Esophagus muscularis mucosa (tissue), 4 donors: ENCODE measurements at places on chromosomes 16 and 17. TPM values are rescaled to one million over a fixed set of nuclear protein-coding genes. Genes with fewer than 3 reads are reported as not detected.

GRCh38 chr17:57559634-57560318 is 185.3 kb downstream of the CCDC182 start:
- no peak for DNase-seq

- DNase-seq = no peak
Measured at GRCh38 chr16:23947838-23948237, 112.1 kb downstream of the PRKCB start.

- no peak for DNase-seq
Measured at GRCh38 chr17:44911133-44912001, 3.9 kb downstream of the GFAP start.

- no peak for DNase-seq
Measured at GRCh38 chr16:79564671-79565107, 35.8 kb downstream of the MAF start.

DNA sequence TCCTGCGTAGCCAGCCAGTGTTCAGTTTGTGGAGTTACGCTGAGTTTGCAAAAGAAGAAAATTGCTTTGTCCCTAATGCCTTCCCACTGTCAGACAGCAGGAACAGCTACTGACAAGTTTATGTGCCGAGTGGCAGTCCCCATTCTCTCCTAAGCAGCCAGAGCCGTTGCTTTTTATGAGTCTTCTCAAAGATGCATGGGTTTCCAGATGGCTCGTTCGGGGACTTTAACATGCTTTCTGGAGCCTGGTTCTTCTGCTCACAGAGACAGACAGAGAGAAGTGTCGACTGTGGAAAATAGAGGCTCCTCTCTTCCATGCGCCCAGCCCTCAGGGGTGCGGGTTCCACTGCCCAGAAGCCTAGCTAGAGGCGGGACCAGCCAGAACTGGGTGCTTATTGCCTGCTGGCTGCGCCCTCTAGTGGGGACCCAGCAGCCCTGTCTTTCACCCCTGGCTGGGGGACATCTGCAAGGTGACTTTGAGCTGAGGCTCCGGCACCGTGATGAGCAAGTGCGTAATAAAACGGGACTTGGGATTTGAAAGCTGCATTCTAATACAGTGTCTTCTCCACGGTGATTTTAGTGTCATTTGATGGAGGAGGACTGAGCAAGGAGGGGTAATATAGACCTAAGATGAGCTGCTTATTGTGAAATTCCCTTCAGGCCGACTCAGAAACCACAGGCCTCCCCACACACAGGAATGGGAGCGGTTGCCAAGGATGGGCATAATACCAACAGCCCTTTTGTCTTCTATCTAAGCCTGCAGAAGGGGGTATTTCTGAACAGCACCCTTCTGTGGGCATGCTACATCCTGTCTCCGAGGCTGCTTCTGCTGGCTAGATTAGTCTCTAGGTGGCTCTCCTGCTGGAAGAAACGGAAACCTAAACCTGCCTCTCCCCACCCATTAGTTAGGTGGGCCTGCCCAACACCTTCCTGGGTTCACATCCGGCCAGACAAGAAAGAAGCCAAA is 73.1 kb downstream of the CCDC182 start:
- peak; percentile 92 for DNase-seq

DNA sequence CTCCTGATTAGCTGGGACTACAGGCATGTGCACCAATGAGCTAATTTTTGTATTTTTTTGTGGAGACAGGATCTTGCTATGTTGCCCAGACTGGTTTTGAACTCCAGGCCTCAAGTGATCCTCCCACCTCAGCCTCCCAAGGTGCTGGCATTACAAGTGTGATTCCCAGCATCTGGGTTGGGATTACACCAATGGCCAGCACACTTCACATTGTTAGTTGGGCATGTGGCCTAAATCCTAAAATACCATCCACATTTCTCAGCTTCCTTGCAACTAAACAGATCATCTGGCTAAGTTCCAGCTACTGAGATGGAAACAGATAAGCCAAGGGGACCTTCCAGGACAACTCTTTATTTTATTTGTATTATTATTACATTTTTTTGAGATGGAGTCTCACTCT is 9.9 kb downstream of the RABEP2 start:
- no peak for DNase-seq

DNA sequence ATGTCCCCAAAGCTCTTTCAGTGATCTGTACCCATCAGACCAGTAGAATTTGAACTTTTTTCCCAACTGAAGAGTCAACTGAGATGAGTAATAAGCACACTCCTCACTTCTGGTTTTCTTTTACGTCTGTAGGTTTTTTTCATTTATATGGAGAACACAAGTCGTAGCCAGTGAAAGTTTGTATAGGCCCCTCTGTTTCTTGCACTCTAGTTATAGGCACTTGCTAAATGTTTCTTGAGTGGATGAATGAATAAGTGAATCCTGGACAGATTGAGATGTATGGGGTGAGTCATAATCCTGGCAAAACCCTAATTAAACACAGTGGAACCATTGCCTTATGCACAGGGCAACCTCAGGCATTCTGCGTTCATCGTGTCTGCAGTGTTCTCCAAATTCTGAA is 193.7 kb upstream of the TBX2 start:
- no peak for DNase-seq

DNA sequence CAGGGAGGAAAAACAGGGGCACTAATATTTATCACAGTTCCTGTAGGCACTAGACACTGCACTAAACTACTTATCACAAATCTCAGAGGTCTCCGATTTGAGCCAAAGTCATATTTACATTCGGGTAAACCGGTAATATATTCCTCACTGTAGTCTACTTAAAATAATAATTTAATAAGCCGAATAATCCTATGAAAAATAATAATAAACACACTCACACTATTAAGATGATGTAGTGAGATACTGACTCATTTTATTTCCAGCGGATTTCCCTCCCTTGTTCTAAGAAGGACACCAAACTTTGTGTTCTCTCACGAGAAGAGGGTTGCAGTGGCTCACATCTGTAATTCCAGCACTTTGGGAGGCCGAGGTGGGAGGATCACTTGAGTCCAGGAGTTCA is 36.6 kb upstream of the TNRC6A start:
- no peak for DNase-seq

DNA sequence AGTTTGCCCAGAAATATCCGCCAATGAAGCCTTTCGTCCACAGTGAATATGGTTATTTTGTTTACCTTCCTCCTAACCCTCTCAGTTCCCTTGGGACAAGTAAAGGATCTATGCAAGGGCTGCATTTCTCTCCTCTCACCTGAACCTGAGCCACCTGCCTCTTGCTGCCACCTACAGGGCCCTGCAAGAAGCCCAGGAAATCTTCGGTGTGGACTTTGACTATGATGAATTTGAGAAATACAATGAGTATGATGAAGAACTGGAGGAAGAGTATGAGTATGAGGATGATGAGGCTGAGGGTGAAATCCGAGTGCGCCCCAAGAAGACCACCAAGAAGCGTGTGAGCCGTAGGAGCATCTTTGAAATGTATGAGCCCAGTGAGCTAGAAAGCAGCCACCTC is 14.0 kb downstream of the SUPT6H start:
- no peak for DNase-seq

DNA sequence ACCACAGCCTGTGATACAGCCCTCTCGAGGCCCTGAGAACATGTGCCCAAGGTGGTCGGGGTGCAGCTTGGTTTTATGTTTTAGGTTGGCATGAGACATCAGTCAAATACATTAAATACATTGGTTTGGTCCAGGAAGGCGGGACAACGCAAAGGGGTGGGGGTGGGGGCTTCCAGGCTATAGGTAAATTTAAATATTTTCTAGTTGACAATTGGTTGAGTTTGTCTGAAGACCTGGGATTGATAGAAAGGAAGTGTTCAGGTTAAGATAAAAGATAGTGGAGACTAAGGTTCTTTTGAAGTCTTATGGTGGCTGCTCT is 1.2 kb upstream of the ZKSCAN2 start:
- no peak for DNase-seq

DNA sequence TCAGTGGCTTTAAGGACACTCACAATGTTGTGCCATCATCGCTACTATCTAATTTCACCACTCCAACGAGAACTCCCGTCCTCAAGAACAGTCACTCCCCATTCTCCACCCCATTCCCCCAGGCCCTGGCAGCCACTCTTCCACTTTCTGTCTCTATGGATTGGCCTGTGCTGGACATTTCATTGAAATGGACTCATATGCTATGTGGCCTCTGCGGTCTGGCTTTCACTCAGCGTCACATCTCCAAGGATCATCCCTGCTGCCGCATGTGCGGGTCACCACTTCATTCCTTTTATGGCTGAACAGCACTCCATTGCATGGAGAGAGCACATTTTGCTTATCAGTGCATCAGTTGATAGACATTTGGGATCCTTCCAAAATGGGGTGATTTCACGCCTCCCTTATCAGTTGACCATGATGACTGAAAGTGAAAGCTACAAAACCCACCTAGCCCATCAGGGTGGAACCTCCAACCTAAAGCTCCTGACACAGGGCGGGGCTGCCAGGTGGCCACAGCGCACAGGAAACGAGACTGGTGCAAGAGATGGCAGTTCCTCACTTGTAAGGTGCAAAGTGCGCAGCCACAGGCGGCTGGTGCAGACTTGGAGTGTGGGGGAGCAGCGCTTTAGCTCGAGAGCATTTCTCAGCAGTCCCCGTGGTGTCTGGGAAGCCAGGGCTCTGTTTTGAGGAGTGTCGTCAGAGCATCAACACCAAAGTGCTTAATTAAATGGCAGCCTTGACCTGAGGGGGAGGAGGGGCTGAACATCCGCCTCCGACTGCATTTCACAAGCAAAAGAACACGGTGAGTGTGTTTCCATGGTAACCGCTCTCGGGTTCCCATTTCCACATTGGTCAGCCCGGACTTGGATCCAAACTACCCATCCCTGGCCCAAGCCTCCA is 23.8 kb downstream of the COTL1 start:
- DNase-seq = no peak

DNA sequence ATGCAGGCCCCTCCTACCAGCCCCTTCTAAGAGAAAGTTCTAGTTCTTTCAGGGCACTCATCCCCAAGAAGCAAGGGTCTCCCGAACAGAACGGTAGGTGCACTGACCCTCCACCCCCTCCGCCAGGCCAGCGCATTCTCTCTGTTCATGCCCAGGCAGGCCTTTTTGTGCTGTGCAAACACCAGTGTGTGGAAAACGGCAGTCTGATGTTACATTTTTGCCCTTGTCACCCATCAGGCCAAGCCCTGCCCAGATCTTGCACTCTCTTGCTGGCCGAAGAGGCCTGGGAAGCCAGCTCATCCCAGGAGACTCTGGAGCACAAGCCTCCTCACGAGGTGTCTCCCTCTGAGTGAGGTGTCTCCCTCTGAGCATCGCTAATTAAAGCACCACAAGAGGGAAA is 16.1 kb upstream of the MTSS2 start:
- DNase-seq = no peak

DNA sequence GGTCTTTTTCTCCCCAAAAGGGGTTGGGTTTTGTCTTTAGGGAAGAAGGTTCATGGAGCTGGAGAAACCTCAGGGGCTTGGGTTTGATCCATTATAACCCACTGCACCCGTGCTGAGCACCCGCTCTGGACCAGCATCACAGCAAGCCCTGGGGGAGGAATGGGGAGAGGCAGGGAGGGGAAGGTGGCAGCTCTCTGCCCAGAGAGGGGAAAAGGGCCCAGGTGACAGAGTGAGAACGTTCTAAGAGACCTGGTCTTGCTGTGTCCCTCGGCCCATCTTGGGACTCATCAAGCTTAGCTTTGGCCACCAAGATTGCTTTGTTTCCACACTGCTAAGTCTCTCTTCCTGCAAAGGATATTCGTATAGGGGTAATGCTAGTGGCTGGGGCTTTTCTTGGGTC is 38.2 kb upstream of the TAC4 start:
- DNase-seq = no peak

DNA sequence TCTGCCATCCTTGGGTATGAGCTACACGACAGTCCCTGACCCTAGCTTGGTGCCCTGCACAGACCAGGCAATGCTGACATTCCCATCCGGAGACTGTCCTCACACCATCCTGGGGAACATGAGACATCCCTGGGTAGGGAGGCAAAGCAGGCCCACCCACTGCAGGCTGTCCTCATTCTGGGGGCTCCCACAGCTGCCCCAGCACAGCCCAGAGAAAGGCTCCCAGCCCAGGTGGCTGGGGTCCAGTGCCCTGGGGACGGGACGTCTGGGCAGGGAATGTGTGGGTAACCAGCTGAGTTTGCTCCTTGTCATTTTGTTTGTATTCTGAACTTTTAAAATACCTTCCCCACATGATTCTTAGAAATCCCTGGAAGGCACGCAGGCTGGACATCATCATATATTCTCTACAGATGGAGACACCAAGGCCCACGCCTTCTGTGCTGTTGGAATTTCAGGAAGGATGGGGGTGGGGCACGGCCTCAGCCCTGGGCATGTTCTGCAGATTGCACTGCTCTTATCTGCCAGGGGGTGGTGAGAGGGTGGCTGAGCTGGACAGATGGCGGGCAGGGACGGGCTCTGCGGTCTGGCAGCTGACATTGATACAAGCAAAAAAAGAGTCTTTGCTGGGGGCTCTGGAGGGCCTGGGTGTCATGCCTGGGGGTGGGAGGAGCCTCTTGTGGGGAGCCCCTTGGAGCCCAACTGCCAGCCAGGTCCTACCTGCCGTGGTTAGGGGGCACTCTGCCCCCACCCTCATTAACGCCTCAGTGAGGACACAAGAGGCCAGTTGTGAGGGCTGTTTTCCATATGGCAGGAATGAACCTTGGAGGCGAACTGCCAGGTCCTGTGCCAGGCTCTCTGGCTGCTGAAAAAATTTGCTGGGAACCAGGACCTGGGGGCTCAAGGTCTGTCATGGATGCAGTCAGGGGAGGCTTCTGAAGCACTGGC is 28.4 kb downstream of the LRRC75A start:
- no peak for DNase-seq

DNA sequence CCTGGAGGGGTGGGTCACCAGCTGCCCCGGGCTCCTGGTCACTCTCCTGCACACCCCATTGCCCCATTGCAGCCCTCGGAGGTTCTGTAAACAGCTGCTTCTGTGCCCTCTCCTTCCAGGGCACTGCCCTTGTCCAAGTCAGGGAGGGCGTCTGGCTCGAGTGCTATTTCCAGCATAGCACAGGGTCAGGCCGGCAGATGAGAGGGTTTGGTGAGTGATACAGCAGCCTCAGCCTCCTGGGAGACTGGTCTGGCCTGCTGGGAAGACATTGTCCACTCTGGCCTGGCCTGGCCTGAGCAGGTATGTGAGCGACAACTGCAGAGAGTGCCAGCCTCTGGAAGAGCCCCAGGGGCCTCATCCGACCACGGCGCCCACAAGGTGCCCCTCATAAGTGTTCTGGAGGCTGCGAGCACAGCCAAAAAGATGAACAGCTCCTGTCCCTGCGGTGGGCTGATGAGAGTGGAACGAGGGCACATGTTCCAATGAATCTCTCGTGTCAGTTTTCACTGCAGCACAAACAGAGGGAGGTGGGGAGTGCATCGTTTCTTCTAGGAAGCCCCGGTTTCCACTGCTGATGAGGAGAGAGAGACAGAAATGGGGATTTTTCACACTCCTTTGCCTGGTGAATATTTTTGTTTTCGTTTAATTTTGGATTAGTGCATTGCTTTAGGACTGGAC is 105.8 kb upstream of the SDK2 start:
- no peak for DNase-seq

Gene DRC3
- total RNA-seq = 4.2 TPM

Gene ABCC3
- total RNA-seq = 0.50 TPM

Gene TEX19
- total RNA-seq = not detected

Gene ABCC11
- not detected for total RNA-seq

Gene TEKT5
- not detected for total RNA-seq

Gene KARS1
- total RNA-seq = 103 TPM

Gene RAMP2
- total RNA-seq = 30.5 TPM

Gene NHLRC4
- 2.6 TPM for total RNA-seq
